ENCODE measurements at places on chromosomes 5 and 9. TPM values are rescaled to one million over a fixed set of nuclear protein-coding genes. Genes with fewer than 3 reads are reported as not detected.

- no peak overlapping the region for H3K4me3 ChIP-seq
- no peak overlapping the region for H3K27ac ChIP-seq
- H3K27me3 ChIP-seq, result no peaks in the 10 kb centered on the region
- DNase-seq, result no peak
- no peaks in the 10 kb centered on the region for H3K4me1 ChIP-seq
Observed at GRCh38 chr9:29806937-29807618, 2233.8 kb upstream of the C9orf72 start.

GRCh38 chr5:177367323-177367848 is 9.7 kb downstream of the RGS14 start:
- H3K27ac ChIP-seq, result no peak overlapping the region
- no peaks in the 10 kb centered on the region for H3K36me3 ChIP-seq
- no peak overlapping the region for H3K4me3 ChIP-seq
- peaks cover 15% of the 10 kb centered on the region for H3K27me3 ChIP-seq
- peaks cover 11% of the 10 kb centered on the region for H3K4me1 ChIP-seq
- DNase-seq, result no peak

DNA sequence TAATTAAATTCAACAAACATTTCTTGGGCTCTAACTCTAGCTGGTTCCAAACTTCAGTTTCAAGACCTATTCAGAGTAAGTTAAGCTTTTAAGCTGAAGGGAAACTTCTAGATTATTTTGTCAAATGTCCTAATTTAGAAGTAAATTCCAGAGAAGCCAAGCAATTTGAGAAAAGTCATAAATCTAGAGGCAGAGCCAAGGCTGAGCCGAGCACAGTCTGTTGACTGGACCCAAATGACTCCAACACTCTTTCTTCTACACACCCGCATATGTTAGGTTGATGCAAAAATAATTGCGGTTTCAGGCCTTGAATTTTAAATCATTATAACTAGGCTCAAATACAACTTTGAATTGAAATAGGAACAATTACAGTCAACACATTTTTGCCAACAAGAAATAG is 319.7 kb downstream of the NFIB start:
- DNase-seq, result no peak
- H3K36me3 ChIP-seq, result no peaks in the 10 kb centered on the region
- no peaks in the 10 kb centered on the region for H3K4me1 ChIP-seq
- no peak overlapping the region for H3K27ac ChIP-seq

- no peak for DNase-seq
- H3K4me3 ChIP-seq, result no peak overlapping the region
- H3K27ac ChIP-seq, result no peak overlapping the region
- no peaks in the 10 kb centered on the region for H3K27me3 ChIP-seq
- H3K4me1 ChIP-seq, result peaks cover 8% of the 10 kb centered on the region
Observed at GRCh38 chr9:116162241-116162781, 8.7 kb downstream of the PAPPA start.

The MPDZ gene
- total RNA-seq, result 25.2 TPM

The NHP2 gene
- 551 TPM for total RNA-seq

DNA sequence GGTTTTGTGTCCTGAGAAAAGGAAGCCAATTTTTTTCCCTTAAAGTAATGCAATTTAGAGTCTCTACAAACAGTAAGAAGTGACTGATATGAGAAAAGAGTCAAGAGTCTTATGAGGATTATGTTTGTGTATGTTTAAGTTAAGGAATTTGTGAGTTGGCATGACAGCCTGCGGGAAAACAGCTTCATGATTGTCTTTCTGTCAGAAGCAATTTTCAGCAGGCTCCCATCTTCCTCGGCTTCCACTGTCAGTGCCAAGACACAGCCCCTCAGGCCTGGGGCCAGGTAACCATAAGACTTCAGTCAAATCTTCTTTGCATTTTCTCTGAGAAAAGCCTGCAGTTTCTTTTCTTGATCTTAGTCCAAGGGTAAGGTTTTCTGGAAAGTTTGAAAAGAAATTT is 17.0 kb upstream of the SELENOP start:
- no peak overlapping the region for H3K4me3 ChIP-seq
- H3K27me3 ChIP-seq, result no peaks in the 10 kb centered on the region
- H3K27ac ChIP-seq, result no peak overlapping the region
- H3K36me3 ChIP-seq, result no peaks in the 10 kb centered on the region

GRCh38 chr5:80318212-80318611 is 1.6 kb upstream of the SPZ1 start:
- H3K4me1 ChIP-seq, result no peaks in the 10 kb centered on the region
- no peaks in the 10 kb centered on the region for H3K36me3 ChIP-seq
- H3K27me3 ChIP-seq, result no peaks in the 10 kb centered on the region

DNA sequence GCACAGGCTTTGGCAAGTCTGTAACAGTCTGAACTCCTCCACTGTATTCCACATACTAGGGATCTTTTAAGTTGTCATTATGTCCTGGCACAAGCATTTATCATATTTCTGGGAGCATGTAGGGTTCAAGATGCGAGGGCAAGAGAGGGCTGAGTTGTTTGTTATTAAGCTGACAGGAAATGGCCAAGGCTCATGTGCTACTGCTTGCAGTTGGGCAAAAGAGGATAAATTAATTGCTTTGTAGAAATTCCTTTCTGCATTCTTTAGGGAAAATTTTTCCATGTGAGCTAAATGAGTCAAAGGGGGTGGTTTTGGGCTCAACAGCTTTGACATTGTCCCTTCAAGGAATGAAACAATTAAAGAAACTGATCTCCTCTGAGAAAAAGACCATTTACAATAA is 35.4 kb downstream of the DOCK8 start:
- no peaks in the 10 kb centered on the region for H3K4me1 ChIP-seq
- H3K27me3 ChIP-seq, result no peaks in the 10 kb centered on the region
- no peak overlapping the region for H3K4me3 ChIP-seq
- no peaks in the 10 kb centered on the region for H3K36me3 ChIP-seq
- no peak for DNase-seq

DNA sequence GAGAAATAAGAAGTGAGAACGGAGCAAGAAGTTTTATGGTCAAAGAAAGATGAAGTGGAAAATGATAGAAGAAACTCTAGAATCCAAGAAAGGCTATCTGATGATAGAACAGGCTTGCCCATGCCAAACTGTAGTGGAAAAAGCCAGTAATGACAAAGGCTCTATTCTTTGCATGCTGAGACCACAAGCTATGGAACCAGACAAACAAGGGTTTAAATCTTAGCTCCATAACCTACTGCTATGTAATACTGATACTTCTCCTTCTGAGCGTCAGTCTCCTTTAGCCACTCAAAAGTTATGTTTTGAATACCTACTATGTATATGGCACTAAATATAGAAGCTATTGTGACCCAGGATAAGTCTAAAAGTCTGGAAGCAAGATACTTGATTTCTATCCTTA is 51.2 kb upstream of the TRIM32 start:
- H3K4me1 ChIP-seq, result no peaks in the 10 kb centered on the region
- H3K4me3 ChIP-seq, result no peak overlapping the region
- H3K36me3 ChIP-seq, result no peaks in the 10 kb centered on the region
- no peaks in the 10 kb centered on the region for H3K27me3 ChIP-seq
- DNase-seq, result no peak

- H3K36me3 ChIP-seq, result peaks cover 52% of the 10 kb centered on the region
- no peak overlapping the region for H3K4me3 ChIP-seq
- H3K4me1 ChIP-seq, result peaks cover 2% of the 10 kb centered on the region
- H3K27me3 ChIP-seq, result no peaks in the 10 kb centered on the region
- H3K27ac ChIP-seq, result no peak overlapping the region
Observed at GRCh38 chr9:100309992-100310391, 42.8 kb downstream of the TEX10 start.

The INSL4 gene
- total RNA-seq, result 0.81 TPM

The TNC gene
- 37.6 TPM for total RNA-seq

GRCh38 chr5:106649031-106649430 is 1021.7 kb downstream of the EFNA5 start:
- no peak overlapping the region for H3K4me3 ChIP-seq
- H3K27me3 ChIP-seq, result no peaks in the 10 kb centered on the region
- no peak overlapping the region for H3K27ac ChIP-seq
- no peak for DNase-seq
- no peaks in the 10 kb centered on the region for H3K4me1 ChIP-seq
- H3K36me3 ChIP-seq, result no peaks in the 10 kb centered on the region

DNA sequence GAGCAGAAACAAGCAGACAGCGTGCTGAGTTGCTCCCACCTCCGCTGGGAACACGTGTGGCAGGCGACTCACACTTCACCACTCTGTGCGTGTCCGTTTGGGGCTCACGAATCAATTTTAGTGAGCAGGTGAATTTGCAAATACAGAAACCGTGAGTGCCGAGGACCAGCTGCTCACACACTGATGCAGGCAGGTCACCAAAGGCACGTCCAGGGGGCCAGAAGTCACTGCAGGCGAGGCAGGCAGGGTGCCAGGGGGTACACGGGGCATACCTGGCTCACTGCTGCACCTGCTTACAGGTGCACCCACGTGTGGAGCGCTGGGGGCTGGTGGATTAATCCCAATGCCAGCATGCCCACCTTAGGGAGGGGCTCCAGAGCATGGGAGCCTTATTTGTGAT is 68.8 kb downstream of the ZNF354C start:
- DNase-seq, result no peak
- H3K4me1 ChIP-seq, result no peaks in the 10 kb centered on the region
- no peak overlapping the region for H3K27ac ChIP-seq
- H3K4me3 ChIP-seq, result no peak overlapping the region
- H3K36me3 ChIP-seq, result 0 out of 2 replicates have a peak, but pooled peaks cover 3% of the 10 kb centered on the region
- H3K27me3 ChIP-seq, result no peaks in the 10 kb centered on the region

DNA sequence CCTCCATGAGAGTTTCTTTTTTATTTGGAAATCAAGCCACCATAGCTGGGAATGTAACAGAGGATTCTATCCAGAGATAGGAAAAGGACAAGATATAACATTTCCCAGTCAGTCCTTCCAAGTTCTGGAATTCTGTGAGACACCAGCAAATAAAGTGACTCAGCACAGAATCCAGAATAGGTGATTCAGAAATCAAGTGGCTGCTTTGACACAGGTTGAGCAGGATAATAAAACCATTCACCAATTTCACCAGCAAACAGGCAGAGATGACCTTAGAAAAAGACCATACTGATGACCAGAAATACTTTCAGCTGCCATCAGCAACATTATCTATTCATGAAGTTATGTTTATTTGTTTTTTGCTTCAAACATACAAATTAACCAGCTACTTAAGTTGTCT is 491.5 kb upstream of the TUSC1 start:
- H3K27me3 ChIP-seq, result no peaks in the 10 kb centered on the region
- no peaks in the 10 kb centered on the region for H3K4me1 ChIP-seq
- H3K4me3 ChIP-seq, result no peak overlapping the region
- no peak overlapping the region for H3K27ac ChIP-seq
- DNase-seq, result no peak
- H3K36me3 ChIP-seq, result no peaks in the 10 kb centered on the region

DNA sequence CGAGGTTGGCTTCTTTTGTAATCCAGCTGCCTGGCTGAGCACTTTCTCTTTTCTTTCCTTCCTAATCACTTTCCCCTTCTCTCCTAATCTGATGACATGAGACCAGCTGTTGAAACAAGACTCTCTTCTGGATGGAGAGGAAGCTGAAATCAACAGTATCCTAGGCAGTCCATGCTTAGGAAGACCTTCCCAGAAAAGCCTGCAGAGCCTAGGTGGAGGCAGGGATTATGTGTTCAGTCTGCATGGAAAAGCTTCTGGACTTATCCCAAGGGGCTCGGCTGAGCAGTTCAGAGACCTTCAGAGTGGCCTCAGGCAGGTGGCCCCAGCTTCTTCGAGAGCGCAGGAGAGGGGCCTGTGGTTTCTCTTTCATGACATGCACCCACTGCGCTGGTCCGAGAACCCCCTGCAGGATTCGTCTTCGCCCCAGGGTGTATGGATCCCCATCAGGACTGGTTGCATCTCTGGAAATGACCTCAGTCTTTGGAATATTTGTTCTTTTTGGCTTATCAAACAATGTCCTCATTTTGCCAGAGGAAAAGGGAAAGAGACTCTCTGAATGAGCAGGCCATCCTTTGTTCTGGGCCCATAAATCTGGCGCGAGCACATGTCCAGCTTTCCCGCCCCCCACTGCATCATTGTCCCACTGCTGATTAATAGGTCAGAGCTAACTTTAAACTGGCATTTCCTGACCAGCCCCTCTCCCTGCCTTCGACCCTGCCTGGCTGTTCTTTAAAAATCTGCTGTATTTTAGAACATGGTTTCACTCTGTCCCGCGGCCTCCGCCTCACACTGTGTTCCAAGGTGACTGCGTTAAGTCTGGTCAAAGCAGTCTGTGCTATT is 177.9 kb upstream of the KLF4 start:
- no peak for DNase-seq
- no peak overlapping the region for H3K27ac ChIP-seq
- no peak overlapping the region for H3K4me3 ChIP-seq
- no peaks in the 10 kb centered on the region for H3K36me3 ChIP-seq
- no peaks in the 10 kb centered on the region for H3K27me3 ChIP-seq

The ADAMTS16 gene
- 7.5 TPM for total RNA-seq

- H3K4me1 ChIP-seq, result no peaks in the 10 kb centered on the region
- no peaks in the 10 kb centered on the region for H3K36me3 ChIP-seq
- H3K27ac ChIP-seq, result no peak overlapping the region
- no peak overlapping the region for H3K4me3 ChIP-seq
Observed at GRCh38 chr5:124724357-124725039, 21.9 kb downstream of the ZNF608 start.

DNA sequence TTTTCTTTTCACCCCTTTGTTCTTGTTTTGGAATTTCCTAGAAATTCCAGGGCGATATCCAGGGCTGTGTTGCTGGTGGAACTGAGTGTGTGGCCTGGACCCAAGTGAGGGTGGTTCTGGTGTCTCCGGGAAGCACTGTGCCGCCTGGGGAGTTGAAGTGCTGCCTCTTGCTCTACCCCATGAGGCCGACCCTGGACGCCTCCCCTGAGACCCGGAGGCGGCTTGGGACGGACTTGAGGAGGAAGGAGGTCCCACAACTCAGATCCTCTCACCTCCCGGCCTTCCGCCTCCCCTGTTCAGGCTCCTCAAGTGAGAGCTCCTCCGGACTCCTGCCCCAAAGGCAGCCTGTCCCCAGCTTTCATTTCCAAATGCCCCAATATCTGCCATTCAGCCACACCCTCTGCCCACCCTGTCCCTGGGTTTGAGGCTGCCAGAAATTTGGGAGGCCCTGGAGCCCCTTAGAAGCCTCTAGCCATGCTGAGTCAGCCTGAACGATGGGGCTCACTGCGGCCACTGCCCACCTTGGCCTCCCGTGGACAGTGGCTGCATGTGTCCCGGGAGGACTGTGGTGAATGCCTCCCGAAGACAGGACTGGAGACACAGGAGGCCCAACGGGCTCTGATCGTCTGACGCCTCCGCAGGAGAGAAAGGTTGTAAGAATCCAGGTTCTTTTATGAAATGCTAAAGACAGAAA is 42.6 kb upstream of the SLC6A19 start:
- no peaks in the 10 kb centered on the region for H3K36me3 ChIP-seq
- H3K4me1 ChIP-seq, result peaks cover 65% of the 10 kb centered on the region
- H3K27me3 ChIP-seq, result peaks cover 14% of the 10 kb centered on the region
- H3K27ac ChIP-seq, result no peak overlapping the region
- peak; percentile 74 for DNase-seq

DNA sequence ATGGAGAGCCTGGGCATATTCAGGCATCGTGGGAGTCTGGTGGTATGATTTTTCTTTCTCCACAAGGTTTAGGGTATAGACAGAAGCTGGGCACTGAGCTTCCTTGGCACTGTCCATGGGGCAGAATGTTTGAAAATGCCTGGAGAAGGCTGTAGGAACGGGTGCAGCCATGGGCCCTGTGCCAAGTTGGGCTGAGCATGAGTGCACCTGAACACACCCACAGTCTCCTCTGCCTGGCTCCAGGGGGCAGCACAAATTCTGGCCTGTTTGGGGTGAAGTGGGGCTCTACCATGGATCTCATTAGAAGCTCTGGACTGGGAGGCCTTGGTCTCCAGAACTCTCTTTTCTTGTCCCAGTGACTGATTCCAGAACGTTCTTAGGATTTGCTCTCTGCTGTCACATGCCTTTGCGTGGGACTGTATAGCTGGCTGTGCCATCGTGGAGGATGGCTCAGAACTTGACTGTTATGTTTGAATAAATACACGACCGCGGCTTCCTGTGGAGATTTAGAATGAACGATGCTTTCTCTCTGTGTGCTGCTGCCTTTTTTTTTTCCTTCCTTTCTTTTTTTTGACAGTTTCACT is 229.8 kb downstream of the FANCC start:
- no peak overlapping the region for H3K4me3 ChIP-seq
- peak; percentile 51 for DNase-seq
- H3K27ac ChIP-seq, result peak overlapping the region; percentile 71
- peaks cover 60% of the 10 kb centered on the region for H3K36me3 ChIP-seq
- peaks cover 57% of the 10 kb centered on the region for H3K4me1 ChIP-seq

All from SJSA1 (cell line).